ENCODE measurements at places on chromosomes 6 and 20. TPM values are rescaled to one million over a fixed set of nuclear protein-coding genes. Genes with fewer than 3 reads are reported as not detected.

MAFB gene
- 53.4 TPM for total RNA-seq

RSPH9 gene
- 2.1 TPM for total RNA-seq

TRIM40 gene
- total RNA-seq: not detected

PDE7B gene
- total RNA-seq: 2.7 TPM

ADGRF1 gene
- 10.3 TPM for total RNA-seq

FBXO5 gene
- total RNA-seq: 4.2 TPM

TMEM14A gene
- total RNA-seq: not detected

CTNNBL1 gene
- total RNA-seq: 61.0 TPM

CST5 gene
- 1.1 TPM for total RNA-seq

KIF25 gene
- 0.30 TPM for total RNA-seq

CFB gene
- total RNA-seq: 86.1 TPM

DNA sequence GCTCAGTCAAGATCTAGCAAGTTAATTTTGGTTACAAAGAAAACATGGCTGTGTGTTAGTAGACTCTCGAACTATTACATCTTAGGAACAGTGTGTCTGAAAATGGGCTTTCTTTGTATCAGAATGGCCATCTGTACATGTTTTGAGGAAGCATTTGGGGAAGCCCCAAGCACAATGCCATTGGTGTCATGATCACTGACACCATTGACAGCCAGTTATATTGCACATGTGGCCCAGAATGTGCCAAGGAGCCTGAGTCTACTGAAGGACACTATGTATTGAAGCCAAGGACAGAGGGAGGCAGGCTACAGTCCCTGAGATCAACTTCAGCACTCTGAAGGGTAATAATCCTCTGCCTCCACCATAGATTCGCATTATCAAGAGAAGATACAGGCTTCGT lies 12.6 kb upstream of the FAM50B start:
- no peaks in the 10 kb centered on the region for H3K36me3 ChIP-seq
- no peak for DNase-seq
- no peaks in the 10 kb centered on the region for H3K4me1 ChIP-seq
- H3K4me3 ChIP-seq: no peak overlapping the region
- H3K27me3 ChIP-seq: no peaks in the 10 kb centered on the region

- H3K4me1 ChIP-seq: peaks cover 20% of the 10 kb centered on the region
- no peak overlapping the region for H3K4me3 ChIP-seq
- DNase-seq: no peak
- H3K27me3 ChIP-seq: no peaks in the 10 kb centered on the region
- no peak overlapping the region for H3K27ac ChIP-seq
These were observed 30.4 kb downstream of the FKBP1A start for GRCh38 chr20:1362484-1362883.

DNA sequence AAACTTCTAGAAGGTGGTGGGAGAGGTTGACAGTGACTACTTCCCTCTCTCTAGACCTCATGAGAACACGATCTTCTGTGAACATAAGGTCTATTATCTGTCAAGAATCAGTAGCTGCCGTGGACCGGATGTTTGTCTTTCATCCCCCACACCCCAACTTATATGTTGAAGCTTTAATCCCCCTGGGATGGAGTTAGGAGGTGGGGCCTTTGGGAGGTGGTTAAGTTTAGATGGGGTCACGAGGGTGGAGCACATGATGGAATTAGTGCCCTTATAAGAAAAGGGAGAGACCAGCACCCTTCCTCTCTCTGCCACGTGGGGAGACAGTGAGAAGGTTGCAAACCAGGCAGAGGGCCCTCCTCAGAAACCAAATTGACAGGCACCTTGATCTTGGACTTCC lies 409.1 kb downstream of the QKI start:
- H3K36me3 ChIP-seq: no peaks in the 10 kb centered on the region
- no peaks in the 10 kb centered on the region for H3K4me1 ChIP-seq
- H3K27me3 ChIP-seq: no peaks in the 10 kb centered on the region
- H3K4me3 ChIP-seq: no peak overlapping the region

- DNase-seq: no peak
- H3K27me3 ChIP-seq: no peaks in the 10 kb centered on the region
- H3K4me1 ChIP-seq: peaks cover 5% of the 10 kb centered on the region
- H3K4me3 ChIP-seq: no peak overlapping the region
- no peak overlapping the region for H3K27ac ChIP-seq
These were observed 217.1 kb upstream of the MARCKS start for GRCh38 chr6:113640051-113640450.

GRCh38 chr20:11193241-11193640 lies 519.4 kb upstream of the JAG1 start:
- no peak overlapping the region for H3K27ac ChIP-seq
- H3K4me1 ChIP-seq: peaks cover 15% of the 10 kb centered on the region
- H3K4me3 ChIP-seq: no peak overlapping the region
- DNase-seq: no peak
- H3K36me3 ChIP-seq: no peaks in the 10 kb centered on the region
- H3K27me3 ChIP-seq: no peaks in the 10 kb centered on the region

DNA sequence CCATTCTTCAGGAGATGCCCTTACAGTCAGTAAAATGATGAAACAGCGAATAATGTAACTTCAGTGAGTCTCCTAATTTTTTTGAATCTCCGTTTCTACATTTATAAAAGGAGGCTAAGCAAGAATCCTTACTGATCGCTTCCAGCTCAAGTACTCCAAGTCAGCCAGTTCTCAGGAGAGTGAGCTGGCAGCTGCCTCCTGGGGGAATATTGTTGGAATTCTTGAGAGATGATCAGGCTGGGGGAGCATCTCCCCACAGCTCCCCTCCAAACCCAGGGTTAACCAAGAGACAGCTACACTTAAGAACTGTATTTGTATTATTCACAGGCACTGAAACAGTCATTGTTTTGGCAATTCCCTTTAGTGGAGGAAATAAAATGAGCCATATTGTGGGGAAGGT lies 89.1 kb upstream of the PCSK2 start:
- no peak for DNase-seq
- no peaks in the 10 kb centered on the region for H3K27me3 ChIP-seq
- H3K36me3 ChIP-seq: no peaks in the 10 kb centered on the region
- H3K4me3 ChIP-seq: no peak overlapping the region
- H3K27ac ChIP-seq: no peak overlapping the region

GRCh38 chr6:113356139-113356538 lies 501.0 kb upstream of the MARCKS start:
- no peak overlapping the region for H3K27ac ChIP-seq
- DNase-seq: no peak
- peaks cover 7% of the 10 kb centered on the region for H3K4me1 ChIP-seq
- no peak overlapping the region for H3K4me3 ChIP-seq
- no peaks in the 10 kb centered on the region for H3K36me3 ChIP-seq
- no peaks in the 10 kb centered on the region for H3K27me3 ChIP-seq

DNA sequence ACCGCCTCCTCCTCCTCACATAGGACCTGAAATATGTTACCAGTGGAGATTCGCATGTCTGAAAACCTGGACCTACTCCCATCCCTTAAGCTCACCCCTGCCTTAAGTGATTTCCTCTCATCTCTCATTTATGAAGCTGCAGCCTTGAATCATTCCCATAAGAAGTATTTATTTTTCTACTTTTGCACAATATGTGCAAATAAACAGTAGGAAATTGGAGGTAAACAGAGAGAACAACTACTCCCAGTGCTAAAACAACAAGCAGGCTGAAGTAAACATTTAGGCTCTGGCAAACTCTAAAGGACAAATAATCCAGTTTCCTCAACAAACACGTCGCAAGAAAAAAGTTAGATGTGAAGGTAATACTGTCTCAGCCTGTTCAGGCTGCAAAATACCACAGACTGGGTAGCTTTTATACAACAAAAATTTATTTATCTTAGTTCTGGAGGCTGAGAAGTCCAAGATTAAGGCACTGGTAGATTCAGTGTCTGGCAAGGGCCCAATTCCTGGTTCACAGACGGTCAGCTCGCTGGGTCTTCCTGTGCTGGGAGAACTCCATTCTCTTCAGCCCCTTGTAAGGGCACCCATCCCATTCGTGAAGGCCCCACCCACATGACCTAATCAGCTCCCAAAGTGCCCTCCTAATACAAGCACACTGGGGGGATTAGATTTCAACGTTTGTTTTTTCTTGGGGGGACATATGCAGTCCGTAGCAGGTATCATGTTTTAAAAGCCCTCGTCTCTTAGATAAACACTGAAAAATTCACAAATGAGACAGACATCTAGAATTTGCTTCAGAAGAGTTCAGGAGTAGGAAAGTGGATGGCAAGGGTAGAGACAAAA lies 15.6 kb downstream of the SPATA2 start:
- no peaks in the 10 kb centered on the region for H3K27me3 ChIP-seq

DNA sequence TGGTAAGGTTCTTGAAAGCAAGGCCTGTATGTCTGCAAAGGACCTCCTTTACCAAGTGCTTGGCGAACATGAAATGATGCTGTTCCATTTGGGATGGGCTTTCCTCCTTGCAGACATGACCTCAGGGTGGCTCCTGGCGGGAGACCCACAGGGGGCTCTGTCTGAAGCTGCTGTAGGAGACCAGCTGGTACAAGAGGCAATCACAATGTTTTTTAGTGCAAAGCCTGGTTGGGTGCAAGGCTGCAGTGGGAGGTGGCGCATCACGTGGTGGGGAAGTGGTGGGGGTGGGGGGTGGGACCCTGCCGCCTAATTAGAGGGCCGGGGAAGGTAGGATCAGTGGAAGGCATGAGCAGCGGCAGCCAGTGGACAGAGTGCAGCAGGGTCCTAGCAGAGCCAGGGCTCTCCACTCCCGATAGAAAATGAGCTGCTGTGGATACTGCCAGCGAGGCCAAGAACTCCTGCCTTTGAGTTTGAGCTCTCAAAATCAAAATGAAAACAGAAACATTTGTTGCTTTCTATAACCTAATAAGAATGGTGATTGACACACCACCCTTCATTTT lies 9.1 kb upstream of the ARMC2 start:
- H3K27me3 ChIP-seq: no peaks in the 10 kb centered on the region
- H3K4me3 ChIP-seq: no peak overlapping the region
- H3K4me1 ChIP-seq: peaks cover 13% of the 10 kb centered on the region

GRCh38 chr20:63462244-63462643 lies 10.2 kb downstream of the KCNQ2 start:
- H3K4me3 ChIP-seq: no peak overlapping the region
- no peak for DNase-seq
- H3K36me3 ChIP-seq: no peaks in the 10 kb centered on the region

GRCh38 chr6:132733283-132733682 lies 19.4 kb upstream of the VNN1 start:
- peaks cover 23% of the 10 kb centered on the region for H3K4me1 ChIP-seq
- DNase-seq: no peak
- H3K36me3 ChIP-seq: no peaks in the 10 kb centered on the region
- H3K27me3 ChIP-seq: no peaks in the 10 kb centered on the region

DNA sequence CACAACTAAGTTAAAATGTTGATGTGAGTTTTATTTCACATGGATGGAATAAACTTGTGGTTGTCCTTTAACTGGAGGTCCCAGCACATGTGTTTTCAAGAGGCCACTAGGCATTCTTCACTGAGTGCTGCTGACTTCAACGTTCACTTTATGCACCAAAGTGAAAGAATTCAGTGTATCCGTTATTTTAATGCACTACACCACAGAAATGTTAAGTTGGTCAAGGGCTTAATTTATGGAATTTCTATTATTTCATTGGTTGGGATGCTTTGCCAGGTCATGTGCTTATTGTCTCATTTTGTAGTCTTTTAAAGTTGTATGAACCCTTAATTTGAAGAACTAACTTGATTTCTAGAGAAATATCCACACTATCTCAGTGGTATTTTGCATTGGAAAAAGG lies 106.4 kb downstream of the PPP1R14C start:
- H3K4me1 ChIP-seq: peaks cover 5% of the 10 kb centered on the region
- no peak overlapping the region for H3K27ac ChIP-seq
- H3K27me3 ChIP-seq: no peaks in the 10 kb centered on the region
- DNase-seq: no peak
- no peak overlapping the region for H3K4me3 ChIP-seq

DNA sequence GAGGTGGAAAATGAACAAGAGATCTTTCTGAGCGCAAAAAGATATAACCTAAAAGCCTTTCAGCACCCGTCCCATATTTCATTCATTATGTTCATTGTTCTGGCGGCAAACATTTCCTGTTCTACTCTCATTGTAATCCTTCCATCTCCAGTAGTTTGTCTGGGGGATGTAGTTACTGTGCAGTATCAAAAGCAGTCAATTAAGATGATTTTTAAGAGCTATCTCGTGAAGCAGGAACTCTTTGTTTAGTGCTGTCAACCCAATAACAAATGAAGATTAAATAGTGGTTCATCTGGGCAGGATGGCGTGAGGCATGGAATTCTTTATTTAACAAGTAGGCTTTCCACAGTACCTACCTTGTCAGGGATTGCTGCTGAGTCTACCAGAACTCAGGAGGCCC lies 876.7 kb downstream of the HACE1 start:
- no peaks in the 10 kb centered on the region for H3K36me3 ChIP-seq
- no peaks in the 10 kb centered on the region for H3K4me1 ChIP-seq
- H3K27ac ChIP-seq: no peak overlapping the region

DNA sequence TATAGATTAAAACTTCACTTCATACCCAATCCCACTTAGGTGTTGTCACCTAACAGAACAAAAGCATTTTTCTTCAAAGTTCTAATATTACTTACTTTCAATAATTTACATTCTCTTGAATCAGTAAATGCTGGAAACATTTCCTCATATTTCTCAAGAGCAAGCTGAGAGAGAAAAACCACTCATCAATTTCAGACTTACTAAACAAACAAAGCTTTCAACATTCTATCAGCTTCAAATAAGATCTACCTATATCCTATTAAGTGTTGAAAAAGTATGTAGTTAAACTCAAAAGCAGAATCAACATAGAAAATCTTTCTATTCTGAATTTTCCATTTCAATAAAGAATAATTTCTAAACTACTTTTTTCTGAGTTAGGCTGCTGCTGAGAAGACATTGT lies 17.8 kb downstream of the GZF1 start:
- DNase-seq: no peak
- no peaks in the 10 kb centered on the region for H3K27me3 ChIP-seq
- H3K4me1 ChIP-seq: peaks cover 5% of the 10 kb centered on the region
- H3K27ac ChIP-seq: no peak overlapping the region
- peaks cover 13% of the 10 kb centered on the region for H3K36me3 ChIP-seq

DNA sequence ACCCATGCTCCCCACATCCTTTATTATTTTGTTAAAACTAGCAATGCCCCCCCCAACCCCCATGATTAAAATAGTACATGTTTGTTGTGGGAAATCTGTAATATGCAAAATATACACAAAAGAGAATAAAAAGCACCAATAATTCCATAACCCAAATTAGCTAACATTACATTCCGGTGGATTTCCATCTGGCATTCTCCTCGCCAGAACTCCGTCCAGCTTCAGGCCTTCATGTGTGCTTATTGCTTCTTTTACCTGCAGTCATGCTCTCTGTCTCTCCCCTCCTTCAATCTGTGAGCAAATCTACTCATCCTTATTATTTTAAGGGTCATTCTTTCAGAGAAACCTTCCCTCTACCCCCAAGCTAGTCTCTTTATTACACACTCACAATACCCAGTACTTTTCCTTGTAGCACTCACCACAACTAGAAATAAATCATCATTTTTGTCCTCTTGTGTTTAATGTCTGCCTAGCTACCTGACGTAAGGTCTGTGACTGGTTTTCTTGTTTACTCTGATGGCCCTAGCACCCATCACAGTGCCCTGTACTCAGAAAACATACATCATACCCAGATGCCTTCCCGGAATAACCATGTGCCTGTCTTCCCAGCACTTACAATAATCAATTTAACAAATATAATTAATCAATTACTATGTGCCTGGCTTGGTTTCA lies 25.6 kb upstream of the IER3 start:
- H3K4me1 ChIP-seq: peaks cover 18% of the 10 kb centered on the region
- no peak overlapping the region for H3K4me3 ChIP-seq
- DNase-seq: no peak
- no peaks in the 10 kb centered on the region for H3K27me3 ChIP-seq
- peak overlapping the region; percentile 9 for H3K27ac ChIP-seq

- no peaks in the 10 kb centered on the region for H3K36me3 ChIP-seq
- peaks cover 12% of the 10 kb centered on the region for H3K27me3 ChIP-seq
- H3K4me1 ChIP-seq: peaks cover 10% of the 10 kb centered on the region
- H3K27ac ChIP-seq: peak within 1 kb of the TSS; percentile 84
- DNase-seq: peak; percentile 60
These were observed at the start of gene AKAP12 for GRCh38 chr6:151239603-151240035. AKAP12 (plus strand) TSS chr6:151239967; CDS start chr6:151240563, 596 bp downstream.

All from upper lobe of left lung (tissue), 6 donors.